RPMI7951 (cell line): ENCODE measurements at places on chromosomes 12 and 14. TPM values are rescaled to one million over a fixed set of nuclear protein-coding genes. Genes with fewer than 3 reads are reported as not detected.

DNA sequence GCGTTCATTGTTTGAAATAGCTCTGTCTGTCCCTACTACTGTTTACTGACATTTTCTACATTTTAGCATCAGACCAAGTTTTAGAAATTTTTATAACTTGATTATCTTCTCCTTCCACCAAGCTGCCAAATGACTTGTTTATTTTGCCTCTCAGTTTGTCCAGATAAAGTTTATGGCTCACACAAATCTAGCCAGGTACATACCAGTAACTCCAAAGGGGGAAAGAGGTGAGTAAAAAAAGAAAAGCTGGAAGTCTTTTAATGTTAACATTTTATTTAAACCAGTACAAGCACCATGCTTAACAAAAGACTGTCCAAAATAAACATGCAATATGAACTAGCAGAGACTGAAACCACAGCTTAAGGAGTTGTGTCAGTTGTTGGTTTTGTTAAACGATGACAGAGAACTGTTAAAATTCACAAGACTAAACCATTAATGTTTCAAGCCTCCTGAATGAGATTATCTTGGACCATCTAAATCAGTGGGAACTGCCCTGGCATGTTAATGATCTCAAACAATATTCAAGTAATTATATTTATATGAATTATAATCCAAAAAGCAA is 14.5 kb downstream of the GMFB start:
- DNase-seq: no peak

BEGAIN gene
- total RNA-seq: not detected in 2 replicates

DNA sequence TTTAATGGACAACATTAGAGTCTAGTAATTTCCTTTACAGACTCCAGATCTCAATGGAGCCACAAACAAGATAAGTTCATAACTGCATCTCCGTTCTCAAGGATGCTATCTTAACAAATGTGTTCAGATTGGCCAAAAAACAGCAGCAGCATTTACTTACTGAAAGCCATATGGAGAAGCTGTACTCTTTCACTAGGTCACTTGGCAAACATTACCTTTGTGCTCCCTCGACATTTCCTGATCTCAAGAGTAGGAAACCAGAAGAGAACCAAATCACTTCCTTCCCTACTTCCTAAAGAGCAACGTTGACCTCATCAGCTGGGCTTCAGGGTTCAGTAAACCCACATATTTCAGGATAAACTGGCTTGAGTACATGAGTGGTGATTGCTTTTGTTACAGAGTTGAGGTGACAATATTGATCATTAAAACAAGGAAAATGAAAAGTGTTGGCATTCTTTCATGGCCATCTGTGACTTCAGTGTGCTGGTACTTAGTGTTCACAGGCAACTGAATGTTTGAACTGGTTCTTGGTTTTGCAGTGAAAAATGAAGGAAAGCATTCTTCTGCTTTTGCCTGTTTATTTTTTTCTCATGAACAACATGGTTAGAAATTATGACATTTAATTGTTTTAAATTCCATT is 449.6 kb downstream of the TMEM117 start:
- no peak for DNase-seq

DNA sequence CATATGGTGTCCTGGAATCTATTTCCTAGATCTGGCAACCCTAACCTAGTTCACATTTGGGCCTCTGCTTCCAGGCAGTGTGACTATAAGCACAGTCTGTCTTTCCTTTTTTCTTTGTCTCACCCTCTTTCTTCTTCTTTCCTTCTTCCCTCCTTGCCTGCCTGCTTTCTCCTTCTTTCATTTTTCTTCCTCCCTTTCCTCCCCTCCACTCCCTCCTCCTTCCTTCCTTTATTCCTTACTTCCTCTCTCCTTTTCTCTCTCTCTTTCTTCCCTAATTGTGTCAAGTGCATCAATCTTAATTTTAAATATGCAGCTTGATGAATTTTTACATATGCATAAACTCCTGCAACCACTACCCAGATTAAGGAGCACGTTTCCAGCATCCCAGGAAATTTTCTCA is 4.6 kb upstream of the DAO start:
- DNase-seq: no peak
